MV-4-11 (cell line): ENCODE measurements at places on chromosomes 13 and 19.

GRCh38 chr19:55179606-55180484 lies at the start of gene SYT5:
SYT5 (minus strand) TSS chr19:55180289; CDS start chr19:55179041, 1,248 bp downstream.
- DNase-seq, result peak; percentile 45

DNA sequence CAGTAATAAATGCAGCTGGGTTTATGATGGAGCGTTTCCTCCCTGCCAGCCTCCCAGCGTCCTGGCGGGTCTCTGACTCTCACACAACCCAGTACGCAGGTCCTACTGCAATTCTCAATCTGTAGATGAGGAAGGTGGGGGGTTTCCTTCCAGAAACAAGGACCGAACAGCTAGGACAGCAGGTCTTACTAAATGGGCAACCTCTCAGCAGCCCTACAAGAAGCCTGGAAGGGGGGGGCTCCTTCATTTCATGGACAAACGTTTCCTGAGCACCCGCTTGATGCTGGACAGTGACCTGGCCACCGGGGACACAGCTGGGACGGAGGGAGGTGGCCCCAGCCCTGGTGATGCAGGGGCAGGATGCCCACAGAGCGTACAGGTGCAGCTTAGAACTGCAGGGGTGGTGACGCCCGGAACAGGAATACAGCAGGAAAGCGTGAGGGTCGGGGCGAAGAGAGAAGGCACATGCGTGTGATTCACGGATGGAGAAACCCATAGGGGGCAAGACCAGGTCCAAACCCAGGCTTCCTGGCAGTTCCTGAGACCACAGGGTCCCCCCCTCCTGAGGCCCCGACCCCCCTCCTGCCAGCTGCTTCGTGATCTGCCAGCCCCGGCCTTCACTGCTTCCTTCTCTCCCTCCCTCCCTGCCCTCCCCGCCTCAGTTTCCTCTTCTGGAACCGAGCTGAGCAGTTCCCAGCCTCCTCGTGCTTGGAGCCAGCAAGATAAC lies 732 bp upstream of the C2CD4C start:
- no peak for DNase-seq

- peak; percentile 32 for DNase-seq
Measured at GRCh38 chr19:19217099-19217498, 5.3 kb downstream of the NCAN start.

GRCh38 chr13:20997301-20998161 lies 63.9 kb downstream of the LATS2 start:
- no peak for DNase-seq

GRCh38 chr13:54029720-54030119 lies 1001.1 kb downstream of the OLFM4 start:
- peak; percentile 82 for DNase-seq

DNA sequence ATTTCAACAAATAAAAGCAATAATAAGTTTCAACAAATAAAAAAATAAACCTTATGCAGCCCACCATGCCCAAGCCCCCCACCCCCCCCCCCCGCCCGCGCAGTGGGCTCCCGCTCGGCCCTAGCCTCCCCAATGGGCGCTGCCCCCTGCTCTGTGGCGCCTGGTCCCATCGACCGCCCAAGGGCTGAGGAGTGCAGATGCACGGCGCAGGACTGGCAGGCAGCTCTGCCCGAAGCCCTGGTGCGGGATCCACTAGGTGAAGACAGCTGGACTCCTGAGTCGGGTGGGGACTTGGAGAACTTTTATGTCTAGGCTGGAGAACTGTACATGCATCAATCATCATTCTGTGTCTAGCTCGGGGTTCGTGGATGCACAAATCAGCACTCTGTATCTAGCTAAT lies 779.6 kb downstream of the DACH1 start:
- no peak for DNase-seq

- DNase-seq, result no peak
Measured at GRCh38 chr19:16976446-16976845, 50.2 kb downstream of the CPAMD8 start.

DNA sequence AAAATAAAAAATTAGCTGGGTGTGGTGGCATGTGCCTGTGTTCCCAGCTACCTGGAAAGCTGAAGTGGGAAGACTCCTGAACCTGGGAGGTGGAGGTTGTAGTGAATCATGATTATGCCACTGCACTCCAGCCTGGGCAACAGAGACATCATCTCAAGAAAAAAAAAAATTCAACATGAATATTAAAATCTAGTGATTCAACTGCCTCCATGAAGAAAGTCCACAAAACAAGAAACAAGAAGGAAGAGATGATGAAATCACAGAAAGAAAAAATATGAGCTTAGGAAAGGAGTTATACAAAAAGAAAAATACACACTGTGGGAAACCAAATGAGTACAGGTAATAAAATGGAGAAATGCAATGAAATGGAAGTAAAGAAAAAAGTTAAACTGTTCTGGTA lies 99.6 kb upstream of the SIAH3 start:
- DNase-seq, result no peak

DNA sequence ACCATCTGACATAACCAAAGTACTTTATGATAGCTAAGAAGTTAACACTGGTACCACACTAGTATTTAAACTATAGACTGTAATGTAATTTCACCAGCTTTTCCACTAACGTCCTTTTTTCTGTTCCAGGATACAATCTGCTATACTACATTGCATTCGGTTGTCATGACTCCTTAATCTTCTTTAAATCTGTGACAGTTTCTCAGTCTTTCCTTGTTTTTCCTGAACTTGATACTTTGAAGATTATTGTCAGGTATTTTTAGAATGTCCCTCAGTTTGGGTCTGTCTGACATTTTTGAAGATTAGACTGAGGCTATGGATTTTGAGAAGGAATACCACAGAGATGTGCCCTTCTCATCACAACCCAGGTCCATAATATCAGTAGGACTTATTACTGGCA lies 36.6 kb downstream of the NUFIP1 start:
- DNase-seq, result no peak

DNA sequence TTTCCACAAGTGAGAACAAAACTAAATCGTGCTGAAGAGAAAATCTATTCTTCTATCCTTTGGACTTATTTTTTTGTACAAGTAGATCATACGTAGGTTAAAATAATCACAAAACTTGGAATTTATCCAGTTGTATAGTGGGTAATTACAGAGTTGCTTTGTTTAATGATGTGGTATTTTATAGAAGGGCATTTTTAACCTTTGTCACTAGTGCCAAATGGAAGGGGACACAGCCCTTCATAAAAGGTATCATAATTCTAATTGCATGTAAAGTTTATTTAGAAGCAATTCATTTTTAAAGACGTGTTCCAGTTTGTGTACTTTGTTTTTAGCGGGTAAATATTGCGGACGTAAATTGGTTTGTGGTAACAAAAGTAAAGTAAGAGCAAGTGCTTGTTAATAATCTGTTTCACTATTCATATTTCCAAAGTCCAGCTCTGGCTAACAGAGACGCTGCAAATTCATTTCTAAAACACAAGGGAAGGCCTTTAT lies 99.5 kb downstream of the ERCC5 start:
- DNase-seq, result no peak

DNA sequence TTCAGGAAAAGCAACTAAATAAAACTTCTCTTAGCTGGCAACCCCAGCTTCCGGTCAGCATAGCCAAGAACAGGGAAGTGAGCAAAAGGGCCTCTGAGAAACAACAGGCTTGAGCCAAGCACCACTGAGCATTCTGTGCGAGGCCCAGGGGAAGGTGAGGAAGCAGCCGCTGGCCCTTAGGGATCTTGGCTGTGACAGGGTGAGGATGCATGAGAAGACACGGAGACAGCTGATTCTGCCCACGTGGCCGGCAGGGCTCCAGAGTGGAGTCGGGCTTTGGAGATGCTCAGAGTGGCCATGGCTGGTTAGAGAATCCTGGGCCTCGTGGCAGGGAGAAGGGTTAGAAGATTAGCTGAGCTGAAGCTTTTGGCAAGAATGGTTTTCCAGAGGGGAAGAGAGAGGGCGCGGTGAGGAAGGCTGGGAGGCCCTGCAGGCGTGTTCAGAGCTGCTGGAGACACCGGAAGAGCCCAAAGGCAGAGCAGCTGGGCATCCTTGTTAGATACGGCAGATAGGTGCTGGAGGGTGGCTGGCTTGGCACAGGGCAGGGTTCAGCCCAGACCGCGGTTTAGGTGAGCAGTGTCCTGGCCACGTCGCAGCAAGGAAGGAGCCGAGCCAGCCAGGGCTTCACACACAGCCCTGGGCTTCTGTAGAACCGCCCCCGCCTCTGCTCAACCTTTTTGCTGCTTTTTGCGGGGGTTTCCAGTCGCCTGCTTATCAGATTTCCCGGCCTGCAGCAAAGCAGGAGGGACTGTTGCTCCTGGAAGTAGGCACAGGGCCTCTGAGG lies 17.3 kb downstream of the UPF1 start:
- DNase-seq, result peak; percentile 89
